ENCODE measurements at places on chromosomes 4 and X.
A peak's percentile ranks its signal among the peaks of the same experiment; 100 is the strongest.

GRCh38 chrX:118211891-118212816 is 95.5 kb upstream of the KLHL13 start:
- DNase-seq: no peak

- DNase-seq: no peak
These were observed 22.9 kb upstream of the FRMPD4 start for GRCh38 chrX:12115377-12115776.

DNA sequence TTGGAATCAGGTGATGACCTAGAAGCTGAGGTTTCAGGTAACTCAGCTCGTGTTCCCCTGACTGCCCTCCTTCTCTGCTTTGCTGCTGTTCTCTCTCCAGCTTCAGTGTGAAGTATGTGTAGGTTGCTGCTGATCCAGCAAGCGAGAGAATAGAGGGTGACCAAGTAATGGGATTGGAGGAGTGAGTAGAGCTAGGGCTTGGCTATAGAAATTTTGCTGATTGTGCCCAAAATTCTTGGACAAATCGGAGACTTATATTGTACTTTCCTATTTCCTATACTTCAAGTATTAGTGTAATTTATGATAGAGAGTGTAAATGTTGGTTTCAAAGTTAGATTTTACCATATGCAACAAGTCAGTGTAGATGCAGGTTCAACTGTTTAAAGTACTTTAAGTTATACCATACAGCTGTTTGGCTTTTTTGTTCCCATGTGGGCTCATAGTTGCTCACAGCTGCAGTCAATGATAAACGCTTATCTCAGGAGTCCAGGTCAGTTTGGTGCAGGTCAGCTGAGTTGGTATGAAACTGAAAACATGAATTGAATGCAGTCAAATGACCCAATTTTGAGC is 48.0 kb downstream of the RAPGEF2 start:
- DNase-seq: no peak

DNA sequence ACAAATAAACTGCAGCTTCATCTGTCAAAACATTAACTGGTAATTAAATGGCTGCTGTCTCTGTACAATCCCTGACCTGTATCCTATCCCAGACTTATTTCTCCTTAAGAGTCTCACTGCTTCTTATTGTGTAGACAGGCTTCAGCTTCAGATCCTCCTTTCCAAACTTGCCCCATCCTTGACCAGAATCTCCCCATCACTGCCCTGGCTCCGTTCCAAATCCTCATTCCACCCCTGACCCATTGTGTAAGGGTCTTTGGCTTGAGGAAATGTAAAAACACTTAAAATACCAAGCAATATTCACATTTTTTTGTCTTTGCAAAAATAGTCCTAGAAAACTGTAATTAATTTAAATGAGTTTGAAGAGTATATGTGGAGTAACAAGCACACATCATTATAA is 152.6 kb upstream of the VEGFC start:
- no peak for DNase-seq

DNA sequence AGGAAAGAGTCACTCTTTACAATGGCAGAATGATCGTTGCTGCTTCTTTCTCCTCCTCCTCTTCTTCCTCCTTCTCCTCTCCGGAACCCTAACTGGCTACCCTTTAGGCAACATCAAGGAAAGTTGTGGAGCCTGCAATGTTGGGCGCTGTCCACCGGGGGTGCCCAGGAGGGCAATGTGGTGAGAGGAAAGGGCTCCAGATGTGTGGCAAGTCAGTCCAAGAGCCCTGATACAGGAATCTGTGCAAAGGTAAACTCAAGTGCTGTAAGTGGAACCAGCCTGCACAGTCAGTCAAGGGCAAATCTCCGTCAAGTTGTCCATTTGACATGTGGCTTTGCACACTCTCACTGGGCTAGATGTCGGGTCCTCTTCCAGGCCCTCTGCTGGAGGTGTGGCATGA is 2.8 kb downstream of the RTL5 start:
- DNase-seq: peak; percentile 20

DNA sequence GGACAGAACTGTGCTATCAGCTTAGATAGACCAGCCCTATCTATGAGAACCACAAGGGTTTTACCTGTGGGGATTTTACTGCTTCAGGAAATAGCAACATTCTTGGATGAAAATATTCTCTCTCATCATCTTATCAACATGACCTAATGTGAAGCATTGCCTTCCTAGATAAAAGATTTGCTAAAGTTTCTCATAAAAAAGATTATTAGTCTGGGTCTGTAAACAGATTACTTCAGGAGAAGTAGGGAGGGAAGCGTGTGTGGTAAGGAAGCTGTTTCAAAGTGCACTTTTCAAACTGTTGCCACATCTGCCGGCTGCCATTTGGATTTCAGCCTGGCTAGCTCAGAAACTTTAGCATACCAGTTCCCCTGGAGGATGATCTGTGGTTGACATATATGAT is at the start of gene NOX1:
NOX1 (minus strand) TSS at position 35 of the 400 bp plus-strand sequence. CDS start 220 bp downstream, outside the sequence.
- no peak for DNase-seq

DNA sequence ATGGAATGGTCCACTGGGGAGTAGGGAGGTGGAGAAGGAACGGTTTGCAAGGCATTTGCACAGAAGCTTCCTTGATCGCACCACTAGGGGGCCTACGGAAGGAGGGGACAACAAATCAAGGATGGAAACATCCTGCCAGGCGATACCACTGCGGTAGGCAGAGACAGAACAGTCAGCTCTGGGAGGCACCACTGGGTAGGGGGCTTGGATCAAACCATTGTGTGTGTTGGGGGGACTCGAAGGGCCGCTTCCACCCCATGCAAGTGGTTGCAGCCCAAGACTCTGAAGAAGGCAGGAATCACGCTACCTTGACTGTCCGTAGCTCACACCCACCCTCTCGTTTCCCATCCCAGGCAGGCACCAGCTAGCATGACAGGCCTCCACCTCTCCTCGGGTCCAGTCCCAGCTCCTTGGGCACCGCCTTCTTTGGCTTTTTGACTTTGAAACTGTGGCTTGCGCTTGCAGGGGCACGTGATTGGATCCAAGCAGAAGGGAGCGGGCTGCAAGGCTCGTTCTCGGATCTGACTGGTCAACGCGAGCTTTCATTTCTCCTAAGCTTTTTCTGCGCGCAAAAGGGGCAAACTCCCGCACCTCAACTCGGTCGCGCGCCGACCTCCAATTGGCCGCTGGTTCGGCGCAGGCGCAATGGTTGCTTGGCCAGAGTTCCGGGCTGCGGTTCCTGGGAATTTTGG is 28.4 kb downstream of the GAGE1 start:
- DNase-seq: peak; percentile 10

DNA sequence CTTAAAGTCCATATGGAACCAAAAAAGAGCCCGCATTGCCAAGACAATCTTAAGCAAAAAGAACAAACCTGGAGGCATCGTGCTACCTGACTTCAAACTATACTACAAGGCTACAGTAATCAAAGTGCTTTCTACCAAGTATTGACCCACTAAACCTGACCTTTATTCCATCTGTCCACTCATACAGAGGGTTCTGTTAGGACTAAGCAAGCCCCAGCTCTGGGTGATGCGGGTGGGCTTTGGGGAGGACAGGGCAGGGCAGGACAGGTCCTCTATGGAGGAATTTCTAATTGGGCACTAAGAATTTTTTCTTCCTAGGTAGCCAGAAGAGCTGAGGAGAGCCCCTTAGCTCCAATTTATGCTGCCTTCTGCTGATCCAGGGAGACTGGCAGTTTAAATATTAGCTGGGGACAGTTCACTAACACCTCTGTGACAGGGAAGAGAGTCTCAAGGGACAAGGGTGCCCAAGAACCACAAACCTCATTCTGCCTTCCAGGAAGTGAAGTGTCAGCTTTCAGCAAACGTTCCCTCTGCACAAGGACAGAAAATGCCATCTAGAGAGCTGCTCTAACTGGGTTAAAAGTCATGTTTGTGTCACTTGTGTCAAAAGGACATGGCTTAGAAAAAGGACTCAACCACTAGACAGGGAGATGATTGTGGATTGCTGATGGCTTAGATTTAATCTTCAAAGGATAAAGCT is 143.2 kb downstream of the KIT start:
- DNase-seq: no peak

DNA sequence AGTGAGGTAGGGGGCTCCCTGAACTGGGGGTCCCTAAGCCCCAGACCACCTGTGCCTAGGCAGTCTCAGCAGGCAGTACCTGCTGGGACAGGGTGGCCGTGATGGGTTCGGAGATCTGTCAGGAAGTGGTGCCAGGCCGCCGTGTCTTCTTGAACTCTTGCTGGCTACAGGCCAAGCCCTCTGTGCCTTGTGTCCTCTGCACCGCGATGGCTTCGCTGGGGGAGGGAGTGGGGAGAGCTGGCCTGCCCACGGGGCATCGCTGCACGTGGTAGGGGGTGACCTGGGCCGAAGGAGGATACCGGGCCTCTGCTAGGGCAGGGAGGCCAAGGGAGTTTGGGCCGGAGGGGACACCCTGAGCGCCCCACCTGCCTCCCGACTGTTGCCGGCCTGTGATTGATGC is 96.7 kb upstream of the NKX1-1 start:
- no peak for DNase-seq

- DNase-seq: no peak
These were observed 19.6 kb upstream of the NKRF start for GRCh38 chrX:119625843-119626242.

DNA sequence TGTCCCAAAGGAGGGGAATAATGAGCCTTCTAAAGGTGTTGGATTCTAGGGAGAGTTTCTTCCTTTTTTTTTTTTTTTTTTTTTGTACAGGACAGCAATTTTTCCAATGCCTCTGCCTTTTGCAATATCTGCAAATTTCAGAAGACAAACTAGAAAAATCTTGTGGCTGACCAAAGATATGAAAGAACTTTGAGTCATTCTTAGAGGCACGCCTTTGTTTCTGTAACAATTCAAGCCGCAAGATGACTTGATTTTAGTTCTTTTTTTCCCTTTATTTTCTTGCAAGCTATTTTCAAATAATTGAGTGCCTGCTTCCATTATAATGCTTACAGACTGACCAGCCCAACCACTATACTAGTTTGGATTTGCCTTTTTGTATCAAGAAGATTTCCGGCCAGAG is 47.6 kb upstream of the UXT start:
- DNase-seq: peak; percentile 43

GRCh38 chrX:149518236-149518635 is 13.1 kb upstream of the IDS start:
- no peak for DNase-seq

DNA sequence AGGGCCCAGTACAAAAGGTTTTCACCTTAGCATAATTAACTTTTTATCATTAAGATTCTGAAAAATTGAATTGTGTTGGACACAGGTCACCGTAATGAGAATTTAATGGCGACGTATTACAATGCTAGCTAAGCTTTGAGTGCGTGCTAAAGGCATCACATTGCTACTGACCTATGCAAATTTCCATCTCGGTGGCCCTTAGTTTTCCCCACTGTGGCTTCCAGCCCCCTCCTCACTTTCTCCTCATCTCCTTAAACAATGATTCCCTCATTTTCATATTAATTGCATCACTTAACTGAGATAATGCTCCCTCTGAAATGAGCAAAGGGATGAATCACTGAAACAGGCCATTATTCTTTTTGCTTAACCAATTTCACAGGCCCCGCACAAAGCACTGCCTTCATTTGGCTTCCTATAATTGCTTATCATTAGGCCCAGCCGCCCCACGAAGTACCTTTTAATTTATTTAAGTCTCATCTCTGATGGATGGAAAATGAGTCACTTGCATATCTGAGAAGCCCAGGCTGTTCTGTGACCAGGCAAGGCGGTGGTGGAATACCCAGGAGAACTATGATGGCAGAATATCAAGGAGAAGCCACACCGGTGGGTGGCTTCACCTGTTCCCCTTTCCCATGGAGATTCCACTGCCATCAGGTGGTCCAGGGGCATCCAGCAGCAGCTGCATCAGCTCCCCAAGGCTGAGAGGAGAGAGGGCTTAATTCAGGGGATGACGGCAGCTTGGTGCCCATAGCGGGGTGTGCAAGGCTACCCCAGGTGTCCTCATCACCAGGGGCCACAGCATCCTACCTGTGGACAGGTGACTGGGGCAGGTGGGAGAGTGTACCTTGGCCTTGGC is 223.8 kb upstream of the BOD1L1 start:
- no peak for DNase-seq

DNA sequence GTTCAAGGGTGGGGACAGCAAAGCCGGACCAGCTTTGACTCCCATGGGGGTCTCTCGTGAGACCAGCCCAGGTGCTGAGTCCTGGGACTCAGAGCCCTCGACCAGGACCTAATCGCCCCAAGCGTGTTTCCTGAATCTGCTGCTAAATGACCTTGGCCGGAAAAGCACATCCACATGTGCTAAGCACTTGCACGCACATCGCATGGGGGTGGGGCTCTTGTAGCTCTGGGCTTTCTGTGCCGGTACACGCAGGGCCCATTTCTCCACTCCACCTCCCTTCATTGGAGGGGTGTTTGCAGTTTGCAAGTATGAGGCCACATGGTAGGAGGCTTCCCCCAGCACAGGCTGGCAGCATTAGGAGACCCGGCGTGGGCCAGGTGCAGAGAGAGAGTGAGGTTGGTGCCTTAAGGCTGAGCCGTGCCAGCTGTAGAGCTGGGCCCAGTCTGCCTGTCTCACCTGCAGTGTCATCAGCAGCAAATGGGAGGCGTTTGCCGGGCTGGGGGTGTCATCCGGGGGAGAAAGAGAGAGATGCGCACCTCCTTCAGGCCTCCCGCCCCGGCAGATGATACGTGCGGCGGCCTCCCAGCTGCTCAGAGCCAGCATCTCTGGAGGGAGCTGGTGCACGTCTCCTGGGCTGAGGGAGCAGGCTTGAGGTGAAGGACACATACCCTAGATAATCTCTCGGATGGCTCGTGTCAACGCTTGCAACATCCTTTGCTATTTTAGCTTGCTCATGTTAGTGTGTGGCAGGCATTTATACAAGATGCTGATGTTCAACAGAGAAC is 45.2 kb upstream of the CLCN4 start:
- no peak for DNase-seq

- no peak for DNase-seq
These were observed 562.8 kb upstream of the IGFBP7 start for GRCh38 chr4:57672846-57673433.

- DNase-seq: no peak
These were observed 86.7 kb downstream of the KIT start for GRCh38 chr4:54744487-54744886.

DNA sequence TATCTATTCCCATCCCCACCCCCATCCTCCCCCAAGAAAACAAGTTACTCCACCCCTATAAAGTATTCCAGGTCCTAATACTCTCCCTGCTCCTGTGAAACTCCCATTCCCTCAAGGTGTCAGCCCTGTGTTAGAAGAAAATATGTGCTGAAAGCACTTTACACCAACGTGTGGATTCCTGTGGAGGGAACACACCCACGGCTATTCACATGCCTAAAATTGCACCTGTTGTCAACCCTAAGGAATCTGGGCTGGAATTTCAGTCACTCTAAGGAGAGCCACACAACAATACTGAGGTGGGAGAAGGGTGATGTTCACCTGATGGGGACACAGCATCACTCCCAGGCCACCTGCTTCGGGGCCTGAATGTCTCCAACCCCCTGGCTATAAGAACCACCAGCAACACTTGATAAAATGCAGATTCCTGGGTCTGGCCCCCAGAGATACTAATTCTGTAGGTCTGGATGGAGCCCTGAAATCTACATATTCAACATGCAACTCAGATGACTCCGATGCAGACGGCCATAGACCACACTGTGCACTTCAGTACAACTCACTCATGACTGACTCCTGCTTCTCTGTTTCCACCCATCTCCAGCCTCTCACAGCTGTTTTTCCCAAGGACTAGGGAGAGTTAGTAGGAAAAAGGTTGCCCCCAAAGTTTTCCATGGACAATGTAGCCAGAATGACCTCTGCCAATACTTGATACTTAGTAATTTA is 15.8 kb downstream of the SCD5 start:
- no peak for DNase-seq
